Subcutaneous adipose tissue (tissue), 4 donors: ENCODE measurements at places on chromosomes 2 and 18. TPM values are rescaled to one million over a fixed set of nuclear protein-coding genes. Genes with fewer than 3 reads are reported as not detected.

MYL1 gene
- total RNA-seq, result not detected

KLF7 gene
- 27.7 TPM for total RNA-seq

C2orf78 gene
- not detected for total RNA-seq

ZNF804A gene
- 0.38 TPM for total RNA-seq

OSBPL6 gene
- total RNA-seq, result 0.68 TPM

STARD6 gene
- total RNA-seq, result not detected

NTSR2 gene
- total RNA-seq, result 1.1 TPM

KCNJ3 gene
- total RNA-seq, result not detected

LAPTM4A gene
- 126 TPM for total RNA-seq

IL36B gene
- total RNA-seq, result not detected

SERPINB2 gene
- 0.51 TPM for total RNA-seq

SERPINB5 gene
- total RNA-seq, result not detected

EFEMP1 gene
- total RNA-seq, result 291 TPM

MEP1B gene
- total RNA-seq, result not detected

CTAGE1 gene
- not detected for total RNA-seq

PDE11A gene
- total RNA-seq, result 1.1 TPM

FBXO15 gene
- total RNA-seq, result 1.9 TPM

ALPI gene
- not detected for total RNA-seq

MALL gene
- 9.5 TPM for total RNA-seq

CHRND gene
- not detected for total RNA-seq

KDM3A gene
- 45.7 TPM for total RNA-seq

CNTNAP5 gene
- not detected for total RNA-seq

IL1F10 gene
- total RNA-seq, result not detected

OST4 gene
- total RNA-seq, result 253 TPM

VAMP8 gene
- 31.0 TPM for total RNA-seq

LCT gene
- total RNA-seq, result not detected

CFC1B gene
- not detected for total RNA-seq

MC5R gene
- total RNA-seq, result not detected

NFATC1 gene
- total RNA-seq, result 10.0 TPM

IAH1 gene
- total RNA-seq, result 54.6 TPM

IL1R2 gene
- 26.0 TPM for total RNA-seq

GAD1 gene
- 2.4 TPM for total RNA-seq

ADI1 gene
- total RNA-seq, result 92.4 TPM

KCNK3 gene
- total RNA-seq, result 5.7 TPM

NGEF gene
- total RNA-seq, result not detected

LOXL3 gene
- 7.3 TPM for total RNA-seq

SLC9A4 gene
- not detected for total RNA-seq

VWA3B gene
- total RNA-seq, result not detected

TTR gene
- total RNA-seq, result not detected
